ENCODE measurements at places on chromosomes 16 and 17.
A peak's percentile ranks its signal among the peaks of the same experiment; 100 is the strongest.

DNA sequence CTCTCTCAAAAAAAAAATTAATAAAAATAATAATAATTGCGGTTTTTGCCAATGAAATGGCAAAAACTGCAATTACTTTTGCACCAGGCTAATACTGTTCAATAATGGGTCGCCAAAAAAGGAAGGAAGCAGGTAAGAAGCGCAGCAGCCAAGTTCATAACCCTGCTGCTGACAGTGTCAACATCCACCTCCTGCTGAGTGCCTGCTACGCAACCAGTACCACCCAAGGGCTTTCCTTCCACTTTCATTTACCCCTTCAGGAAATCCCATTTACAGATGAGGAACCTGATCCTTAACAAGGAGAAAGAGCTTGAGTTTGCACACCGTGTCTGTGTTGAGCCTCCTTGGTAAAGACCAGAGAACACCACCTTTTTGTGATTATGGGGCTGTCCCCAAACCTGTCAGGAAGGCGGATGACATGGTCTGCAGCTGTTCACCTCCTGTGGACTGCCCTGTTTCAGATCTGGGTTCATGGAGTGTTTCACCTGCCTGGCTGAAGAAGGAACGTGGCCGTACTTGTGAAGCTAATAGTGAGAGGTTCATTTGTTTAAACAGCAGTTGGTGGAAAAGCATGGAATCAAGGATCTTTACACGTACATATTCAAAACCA lies 378.0 kb downstream of the SLC39A11 start:
- no peak for DNase-seq

DNA sequence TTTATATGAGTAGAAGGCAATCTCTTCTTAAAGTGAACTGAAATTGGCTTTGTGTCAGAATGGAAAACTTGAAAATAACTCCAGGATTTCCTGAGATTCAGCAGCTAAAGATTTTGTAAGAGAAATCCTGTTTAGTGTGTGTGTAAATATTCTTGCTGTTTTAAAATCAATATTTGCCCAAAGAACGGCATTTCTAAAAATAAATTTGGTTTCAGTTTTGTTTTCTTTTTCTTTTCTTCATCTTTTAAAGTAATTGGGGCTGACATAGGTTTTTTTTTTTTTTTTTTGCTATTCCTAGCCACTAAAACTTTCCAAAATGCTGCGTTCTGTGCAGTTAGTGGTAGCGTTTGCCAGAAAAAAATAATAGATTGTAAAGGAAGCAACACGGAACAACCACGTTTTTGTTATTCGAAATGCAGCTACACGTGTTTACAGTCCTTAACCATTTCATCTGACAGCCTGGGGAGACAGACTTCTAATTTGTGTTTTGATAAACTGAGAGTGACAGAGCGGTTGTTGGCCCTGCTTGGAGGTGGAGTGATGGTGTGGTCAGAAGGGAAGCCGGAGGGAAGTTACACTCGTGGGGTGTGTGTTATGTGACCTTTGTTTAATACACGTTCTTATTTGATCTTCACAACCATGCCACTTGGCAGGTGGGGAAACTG lies 21.6 kb upstream of the SMPD3 start:
- no peak for DNase-seq

- DNase-seq = no peak
Measured at GRCh38 chr17:67225316-67225715, 19.7 kb downstream of the HELZ start.

DNA sequence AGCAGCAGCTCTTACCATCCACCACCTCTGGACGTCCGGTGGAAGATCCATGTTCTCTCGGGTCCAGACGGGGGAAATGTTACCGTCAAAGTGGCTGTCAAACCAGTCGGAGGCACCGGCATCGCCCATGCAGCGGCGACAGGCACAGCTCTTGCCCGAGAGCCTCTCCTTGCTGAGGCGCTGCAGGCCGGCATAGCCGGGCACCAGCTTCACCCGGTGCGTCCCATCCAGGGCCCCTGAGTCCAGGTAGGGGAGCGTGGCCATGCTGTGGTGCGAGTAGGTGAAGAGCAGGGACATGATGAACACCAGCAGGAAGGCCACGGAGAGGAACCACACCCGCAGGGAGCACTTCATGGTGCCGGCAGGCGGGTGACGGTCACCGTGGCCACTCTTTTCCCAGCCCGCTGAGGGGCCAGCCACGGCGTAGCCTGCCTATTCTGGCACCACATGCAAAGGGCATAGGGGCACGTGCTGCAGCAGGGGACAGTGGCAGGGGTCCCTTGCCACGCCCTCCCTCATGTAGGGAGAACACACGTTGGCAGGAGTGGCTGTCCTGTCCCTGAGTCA lies 40.6 kb downstream of the ST3GAL2 start:
- DNase-seq = no peak

DNA sequence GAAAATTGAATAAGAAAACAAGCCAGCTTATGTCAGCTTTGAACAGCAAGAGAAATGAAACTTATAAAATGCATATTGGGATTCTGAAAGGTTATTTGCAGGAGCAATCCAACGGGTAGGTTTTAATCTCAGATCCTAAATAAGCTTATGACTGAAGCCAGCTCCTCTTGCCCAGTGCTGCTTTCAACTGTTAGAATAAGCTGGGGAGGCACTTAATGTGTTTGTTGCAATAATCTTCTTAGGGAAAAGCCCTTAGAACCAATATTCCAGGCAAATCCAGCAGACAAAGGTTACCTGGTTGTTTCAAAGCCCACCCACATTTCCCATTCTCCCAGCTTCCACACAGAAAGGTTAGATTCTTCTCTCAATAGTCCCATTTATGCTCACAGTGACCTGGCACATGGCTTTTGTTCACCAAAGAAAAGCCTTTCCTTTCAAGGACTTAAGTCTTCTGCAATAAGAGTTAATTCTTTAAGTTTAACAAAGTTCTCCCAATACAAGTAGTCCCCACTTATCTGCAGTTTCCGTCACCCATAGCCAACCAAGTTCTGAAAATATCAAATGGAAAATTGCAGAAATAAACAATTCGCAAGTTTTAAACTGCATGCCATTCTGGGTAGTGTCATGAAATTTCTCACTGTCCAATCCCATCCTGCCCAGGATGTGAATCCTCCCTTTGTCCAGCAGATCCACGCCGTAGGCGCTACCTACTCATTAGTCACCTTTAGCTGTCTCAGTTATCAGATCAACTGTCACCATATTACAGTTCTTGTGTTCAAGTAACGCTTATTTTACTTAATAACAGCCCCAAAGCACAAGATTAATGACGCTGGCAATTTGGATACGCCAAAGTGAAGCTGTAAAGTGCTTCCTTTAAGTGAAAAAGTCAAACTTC lies 5.9 kb downstream of the TEX2 start:
- DNase-seq = no peak

DNA sequence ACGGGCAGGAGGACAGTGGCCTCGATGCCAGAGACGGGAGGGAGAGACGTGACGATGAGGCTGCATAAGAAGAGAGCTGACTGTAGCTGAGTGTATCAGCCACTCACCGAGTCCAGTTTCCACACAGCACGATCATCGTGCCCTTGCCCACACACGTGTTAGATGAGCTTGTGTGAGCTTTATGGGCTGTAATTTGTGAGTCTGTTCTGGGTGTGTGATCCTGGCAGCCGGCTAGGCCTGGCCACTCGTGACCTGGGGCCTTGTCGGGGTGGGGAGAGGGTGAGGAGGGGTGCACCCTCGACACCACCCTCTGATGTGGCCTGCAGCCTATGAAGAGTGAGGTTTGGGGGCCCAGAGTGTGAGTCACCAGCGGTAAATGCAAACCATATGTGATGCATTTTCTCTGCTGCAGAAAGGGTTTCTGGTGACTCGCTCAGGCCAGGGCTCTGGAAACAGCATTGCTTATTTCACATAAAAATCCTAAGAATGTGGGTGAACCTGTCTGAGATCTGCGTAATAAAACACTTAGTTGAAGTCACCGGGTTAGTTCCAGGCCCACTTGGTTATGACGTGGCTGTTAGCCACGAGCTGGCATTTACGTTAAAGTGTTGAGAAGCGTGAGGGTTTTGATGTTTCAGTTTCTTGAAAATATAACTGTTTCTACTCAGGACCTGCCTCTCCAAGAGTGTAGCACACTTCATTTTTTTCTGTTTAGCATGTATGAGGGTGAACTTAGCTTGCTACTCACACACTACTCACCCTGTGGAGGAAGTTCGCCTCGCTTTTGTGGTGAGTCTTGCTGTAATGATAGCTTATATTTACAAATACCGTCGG lies 4.2 kb downstream of the METRNL start:
- no peak for DNase-seq

DNA sequence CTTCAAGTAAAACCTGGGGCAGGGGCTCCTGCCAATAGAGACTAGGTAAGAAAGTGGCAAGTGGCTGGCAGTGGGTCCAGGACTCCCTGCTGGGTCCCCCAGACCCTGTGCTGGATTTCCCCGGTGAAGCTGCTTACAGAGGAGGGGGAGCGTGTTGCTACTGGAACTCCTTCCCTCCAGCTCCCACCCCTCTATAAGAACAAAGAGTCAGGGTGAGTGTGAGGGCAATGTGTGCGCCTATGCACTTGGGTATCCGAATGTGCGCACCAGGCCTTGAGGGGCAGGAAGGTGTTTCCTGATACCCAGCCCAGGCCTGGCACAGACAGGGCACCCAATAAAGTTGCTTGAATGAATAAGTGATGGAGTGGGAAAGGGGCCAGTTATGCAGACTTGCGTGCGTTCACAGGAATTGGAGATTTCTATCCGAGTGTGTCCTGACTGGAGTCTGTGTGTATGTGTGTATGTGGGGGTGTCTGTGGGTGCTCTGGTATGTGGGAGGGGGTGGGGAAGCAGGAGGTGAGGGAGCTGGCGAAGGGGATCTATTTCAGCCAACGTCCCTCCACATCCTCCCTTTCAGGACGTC lies 11.7 kb downstream of the NEUROD2 start:
- DNase-seq = no peak

DNA sequence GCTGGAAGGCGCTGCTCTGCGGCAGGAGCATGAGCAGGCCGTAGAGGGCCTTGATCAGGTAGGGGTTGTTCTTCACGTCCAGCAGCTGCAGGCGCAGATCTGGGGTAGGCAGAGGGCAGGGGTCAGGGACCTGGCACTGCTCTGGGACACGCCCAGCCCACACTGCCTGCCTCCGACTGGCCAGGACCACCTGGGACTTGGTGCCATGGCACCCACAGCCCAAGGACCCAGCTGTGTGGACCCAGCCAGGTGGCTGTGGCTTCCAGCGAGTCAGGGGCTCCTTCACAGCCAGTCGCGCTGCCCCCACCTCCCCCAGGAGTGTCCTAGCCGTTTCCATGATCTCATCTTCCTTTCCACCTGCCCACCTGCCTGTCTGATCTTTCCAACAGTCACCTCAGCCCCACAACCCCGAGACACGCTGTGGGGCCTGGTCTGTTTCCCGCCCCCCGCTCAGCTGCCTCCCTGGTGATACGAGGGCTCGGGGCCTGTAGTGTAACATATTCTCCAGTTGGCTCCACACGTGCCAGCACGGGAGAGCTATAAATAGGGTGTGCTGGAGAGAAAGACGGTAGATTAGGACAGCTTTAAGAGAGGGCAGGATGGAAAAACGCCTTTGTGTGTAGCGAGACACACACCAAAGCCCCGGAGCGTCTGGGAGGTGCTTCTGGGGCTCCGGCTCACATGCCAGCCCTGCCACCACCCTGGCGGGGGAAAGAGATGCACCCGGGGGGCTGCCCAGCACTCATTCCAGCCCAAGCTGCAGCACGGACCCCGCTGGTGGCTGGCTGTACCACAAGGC lies 7.2 kb upstream of the MTSS2 start:
- no peak for DNase-seq

- DNase-seq = no peak
Measured at GRCh38 chr17:77476006-77476405, 335.2 kb downstream of the SEC14L1 start.

DNA sequence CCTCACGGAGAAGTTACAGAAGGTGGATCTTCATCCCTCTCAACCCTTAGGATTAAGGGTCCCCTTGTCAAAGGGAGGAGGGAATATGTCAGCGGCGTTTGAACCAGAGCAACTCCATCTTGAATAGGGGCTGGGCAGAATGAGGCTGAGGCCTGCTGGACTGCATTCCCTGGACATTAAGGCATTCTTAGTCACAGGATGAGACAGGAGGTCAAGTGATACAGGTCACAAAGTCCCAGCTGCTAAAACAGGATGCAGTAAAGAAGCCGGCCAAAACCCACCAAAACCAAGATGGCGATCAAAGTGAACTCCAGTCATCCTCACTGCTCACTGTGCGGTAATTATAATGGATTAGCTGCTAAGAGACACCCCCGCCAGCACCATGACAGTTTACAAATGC lies 36.7 kb downstream of the RBFOX3 start:
- no peak for DNase-seq

DNA sequence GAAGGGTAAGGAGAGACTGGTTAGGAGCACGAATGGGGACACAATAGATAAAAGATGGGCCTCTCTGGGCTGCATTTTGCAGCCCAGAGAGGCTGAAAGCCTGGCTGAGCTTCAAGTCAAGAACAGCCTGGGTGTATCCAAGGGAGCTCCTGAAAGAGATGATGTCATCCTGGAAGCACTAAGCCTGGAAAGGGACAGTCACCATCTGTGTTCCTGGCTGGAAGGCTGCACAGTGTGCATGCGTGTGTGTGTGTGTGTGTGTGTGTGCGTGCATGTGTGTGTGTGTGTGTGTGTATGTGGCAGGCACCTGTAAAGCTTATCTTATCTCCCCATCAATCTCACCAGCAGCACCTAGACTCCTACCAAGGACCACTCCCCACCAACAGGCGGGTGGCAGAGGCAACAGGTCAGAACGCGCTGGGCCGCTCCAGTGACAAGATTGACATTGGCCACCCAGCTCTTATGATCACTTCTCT lies 44.1 kb downstream of the COG7 start:
- DNase-seq = peak; percentile 47

DNA sequence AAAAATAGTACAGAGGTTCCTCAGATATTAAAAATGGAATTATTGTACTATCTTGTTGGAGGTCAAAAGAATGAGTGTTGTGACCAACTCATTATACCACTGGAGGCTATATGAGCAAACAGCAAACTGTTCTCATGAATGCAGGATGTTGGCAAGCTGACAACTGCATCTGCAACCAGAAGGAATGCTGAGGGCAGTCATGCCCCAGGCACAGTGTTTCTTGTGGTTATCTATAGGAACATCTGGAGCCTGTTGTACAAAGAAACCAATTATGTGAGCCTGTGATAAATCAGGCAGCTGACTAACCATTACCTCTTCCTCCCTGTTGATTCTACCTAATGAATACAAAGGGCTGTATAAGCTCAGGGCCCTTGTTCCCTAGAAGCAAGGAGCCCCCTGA lies 2057.1 kb downstream of the TP53TG3F start:
- DNase-seq = no peak

- no peak for DNase-seq
Measured at GRCh38 chr17:8292639-8293395, 2.4 kb downstream of the SLC25A35 start.

DNA sequence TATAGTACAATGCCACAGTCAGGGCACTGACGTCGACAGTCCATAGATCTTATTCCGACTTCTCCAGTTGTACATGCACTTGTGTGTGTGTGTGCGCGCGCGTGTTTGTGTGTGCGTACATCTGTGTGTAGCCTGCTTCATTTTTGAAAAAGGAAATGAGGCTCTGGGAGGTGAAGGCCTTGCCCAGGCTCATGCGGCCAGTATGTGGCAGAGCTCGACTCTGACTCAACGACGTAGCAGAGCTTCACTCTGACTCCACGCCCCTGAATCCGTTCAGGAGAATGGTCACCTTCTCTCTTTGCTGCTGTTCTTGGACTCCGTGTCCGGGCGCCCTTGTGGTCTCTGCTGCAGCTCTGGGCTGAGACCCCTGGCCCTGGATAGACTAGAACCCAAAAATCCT lies 81.6 kb upstream of the CIBAR2 start:
- DNase-seq = no peak
